Activated CD8-positive, alpha-beta memory T cell treated with anti-CD3 and anti-CD28 coated beads for 4 hours (primary cell): ENCODE measurements at places on chromosomes 4 and X.

DNA sequence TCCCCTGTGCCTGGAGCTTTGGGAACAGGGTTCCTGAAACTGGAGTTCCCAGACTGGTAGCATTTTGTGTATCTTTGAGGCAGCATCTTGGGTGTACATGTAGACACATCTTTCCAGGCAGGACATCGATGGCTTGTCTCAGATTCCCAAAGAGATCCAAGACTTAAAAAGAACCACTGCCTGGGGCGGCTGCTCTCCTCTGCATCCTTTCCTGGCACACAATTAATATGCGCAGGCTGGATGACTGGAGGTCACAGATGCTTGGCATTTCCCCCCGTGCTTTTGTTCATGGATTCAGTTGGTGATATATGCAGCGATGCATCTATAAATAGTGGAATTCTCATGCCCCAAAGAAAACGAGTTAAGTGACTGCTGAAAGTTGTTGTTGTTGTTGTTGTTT is 80.5 kb downstream of the CLDN34 start:
- no peak for DNase-seq

DNA sequence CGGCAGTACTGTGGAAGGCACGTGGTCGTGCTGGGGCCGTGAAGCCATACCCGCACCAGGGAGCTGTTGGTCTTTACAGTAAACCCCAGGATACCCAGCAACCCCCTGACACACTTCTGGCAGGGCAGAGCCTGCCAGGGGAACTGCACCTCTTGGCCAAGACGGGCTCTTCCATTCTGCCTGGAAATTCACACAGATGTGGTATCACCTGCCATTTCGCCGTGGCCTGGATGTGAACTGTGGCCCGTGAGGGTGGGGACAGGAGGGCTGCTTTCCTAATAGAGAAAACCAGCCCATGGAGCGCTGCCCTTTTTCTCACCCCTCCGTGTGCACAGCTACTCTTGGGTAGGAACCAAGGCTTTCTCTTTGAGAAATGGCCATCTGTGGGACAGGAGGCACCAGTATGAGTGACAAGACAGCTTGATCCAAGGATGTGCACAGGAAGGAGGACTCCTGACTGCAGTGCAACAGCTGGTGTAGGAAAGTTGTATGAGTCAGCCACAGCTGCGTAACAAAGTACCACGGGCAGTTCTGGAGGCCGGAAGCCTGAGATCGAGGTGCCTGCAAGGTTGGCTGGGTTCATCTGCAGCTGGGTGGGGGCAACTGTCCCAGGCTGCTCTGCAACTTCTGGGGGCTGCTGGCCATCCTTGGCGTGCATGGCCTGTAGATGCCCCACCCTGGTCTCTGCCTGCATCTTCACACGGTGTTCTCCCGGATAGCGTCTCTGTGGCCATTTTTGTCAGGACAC is 95.7 kb downstream of the PSAPL1 start:
- no peak for DNase-seq

DNA sequence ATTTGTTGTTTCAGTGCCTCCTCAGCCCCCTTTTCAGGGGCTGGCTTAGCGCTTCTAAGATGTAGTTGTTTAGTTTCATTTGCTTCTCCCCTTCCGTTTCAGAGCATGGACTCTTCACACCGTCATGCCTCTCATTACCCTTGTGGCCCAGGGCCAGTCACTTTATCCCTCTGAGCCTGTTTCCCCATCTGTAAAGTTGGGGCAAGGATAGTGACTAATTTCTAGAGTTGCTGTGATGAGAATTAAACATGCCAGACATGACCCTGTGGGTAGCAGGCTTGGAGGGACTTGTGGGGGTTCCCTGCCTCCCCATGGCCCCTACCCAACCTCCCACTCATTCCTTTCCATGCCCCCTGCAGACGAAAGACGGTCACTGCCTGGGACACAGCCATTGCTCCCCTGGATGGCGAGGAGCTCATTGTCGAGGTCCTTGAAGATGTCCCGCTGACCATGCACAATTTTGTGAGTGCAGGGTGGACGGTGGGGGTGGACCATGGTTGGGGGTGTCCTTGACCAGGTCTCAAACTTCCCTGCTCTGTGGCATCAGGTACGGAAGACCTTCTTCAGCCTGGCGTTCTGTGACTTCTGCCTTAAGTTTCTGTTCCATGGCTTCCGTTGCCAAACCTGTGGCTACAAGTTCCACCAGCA is 3.6 kb downstream of the ARAF start:
- DNase-seq, result no peak

DNA sequence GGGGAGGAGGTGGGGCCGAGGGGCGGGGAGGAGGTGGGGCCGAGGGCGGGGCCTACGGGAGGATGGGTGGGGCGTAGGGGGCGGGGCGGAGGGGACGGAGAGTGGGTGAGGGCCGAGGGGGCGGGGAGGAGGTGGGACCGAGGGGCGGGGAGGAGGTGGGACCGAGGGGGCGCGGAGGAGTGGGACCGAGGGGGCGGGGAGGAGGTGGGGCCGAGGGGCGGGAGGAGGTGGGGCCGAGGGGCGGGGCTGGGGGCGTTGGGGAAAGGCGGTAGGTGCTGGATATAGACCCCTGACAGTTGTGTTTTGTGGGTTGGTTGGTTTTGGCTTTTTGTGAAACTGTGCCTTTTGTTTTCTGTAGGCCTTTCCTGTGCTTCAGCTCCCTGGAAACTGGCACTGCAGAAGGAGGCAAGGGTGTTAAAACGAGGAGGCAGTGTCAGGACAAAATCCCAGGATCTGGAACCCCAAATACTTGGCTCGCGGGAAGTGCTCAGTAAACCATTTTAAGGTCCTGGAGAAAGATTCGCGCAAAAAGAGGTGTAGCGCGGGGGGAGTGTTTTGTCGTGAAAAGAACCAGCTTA is 580 bp upstream of the MMGT1 start:
- peak; percentile 43 for DNase-seq

- no peak for DNase-seq
Measured at GRCh38 chr4:29853833-29854232, 866.3 kb upstream of the PCDH7 start.

DNA sequence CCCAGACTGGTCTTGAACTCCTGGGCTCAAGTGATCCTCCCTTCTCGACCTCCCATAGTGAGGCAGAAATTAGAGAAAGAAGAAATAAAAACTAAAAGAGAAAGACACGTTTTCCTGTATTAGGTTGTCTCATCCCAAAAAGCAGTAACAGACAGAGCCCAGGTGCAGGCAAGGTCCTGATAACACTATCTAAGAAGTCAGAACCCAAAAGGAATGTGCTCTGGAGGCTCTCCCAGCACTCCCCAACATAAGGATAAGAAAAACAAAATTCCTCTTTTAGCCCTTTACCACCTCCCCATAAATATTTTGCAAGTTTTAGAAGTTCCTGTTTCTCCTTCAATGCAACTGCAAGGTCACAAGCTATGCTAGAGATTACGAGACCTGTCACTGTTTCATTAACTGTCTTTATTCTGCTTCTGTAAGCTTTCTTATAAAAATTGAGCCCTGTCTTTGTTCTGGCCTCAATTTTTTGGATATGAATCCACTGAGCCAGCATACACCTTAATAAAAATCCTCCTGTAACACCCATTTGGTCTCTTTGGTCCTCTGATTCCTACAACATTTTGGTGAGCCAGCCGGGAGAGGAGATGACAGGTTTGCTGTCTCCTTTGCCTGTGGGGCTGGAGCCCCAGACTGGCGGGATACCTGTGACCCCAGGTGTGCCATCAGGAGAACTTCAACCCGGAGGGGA is 25.9 kb downstream of the LIAS start:
- no peak for DNase-seq

DNA sequence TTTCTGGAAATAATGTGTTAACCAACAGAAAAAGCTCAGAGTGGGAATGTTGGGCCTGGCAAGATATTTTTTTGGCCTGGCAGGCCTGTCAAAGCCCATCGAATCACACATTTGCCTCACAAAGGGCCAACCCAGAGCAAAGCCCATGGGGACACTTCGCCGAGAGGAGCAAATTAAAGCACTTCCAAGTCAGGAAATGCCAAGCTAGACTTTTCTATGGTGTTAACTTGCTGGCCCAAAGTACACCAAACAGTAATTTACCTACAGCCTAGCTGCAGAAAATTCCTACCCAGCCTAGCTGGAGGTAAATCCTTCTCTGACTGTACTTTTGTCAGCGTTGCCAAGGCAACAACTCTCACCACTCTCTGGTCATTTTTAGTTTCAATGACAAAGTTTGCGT is 288.6 kb upstream of the LDB2 start:
- DNase-seq, result no peak

- no peak for DNase-seq
Measured at GRCh38 chrX:2401201-2401589, 99.6 kb downstream of the DHRSX start.

- DNase-seq, result no peak
Measured at GRCh38 chr4:51923343-51923742, 80.4 kb downstream of the DCUN1D4 start.

GRCh38 chrX:46953597-46953996 is 41.4 kb downstream of the JADE3 start:
- DNase-seq, result no peak

GRCh38 chr4:103098341-103098740 is 1.3 kb downstream of the BDH2 start:
- no peak for DNase-seq

DNA sequence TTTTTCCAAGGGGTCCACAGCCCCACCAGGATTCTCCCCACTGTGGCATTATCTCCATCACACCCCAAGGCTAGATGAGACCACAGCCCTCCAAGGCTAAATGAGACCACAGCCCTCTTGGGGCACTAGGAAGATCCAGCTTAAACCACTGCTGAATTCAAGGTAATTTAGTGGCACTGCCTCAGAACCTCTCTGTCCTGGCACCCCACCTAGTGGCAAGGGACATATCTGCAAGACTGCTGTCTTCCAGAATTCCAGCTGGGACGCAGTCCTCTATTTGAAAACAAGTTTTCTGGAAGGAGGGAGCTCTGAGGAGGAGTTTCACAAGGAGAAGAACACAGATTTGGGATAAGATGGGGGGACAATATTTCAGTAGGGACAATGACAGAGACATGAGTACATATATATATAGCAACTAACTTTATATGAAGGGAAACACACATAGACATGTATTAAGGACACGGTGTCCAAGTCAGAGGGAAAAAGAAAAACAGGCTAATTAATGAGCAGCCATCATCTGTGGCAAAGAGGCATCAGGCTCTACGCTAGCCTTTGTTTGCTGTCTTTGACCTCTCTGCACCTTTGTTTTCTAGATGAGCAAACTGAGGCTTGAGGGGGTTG is 9.3 kb downstream of the CETN2 start:
- no peak for DNase-seq

DNA sequence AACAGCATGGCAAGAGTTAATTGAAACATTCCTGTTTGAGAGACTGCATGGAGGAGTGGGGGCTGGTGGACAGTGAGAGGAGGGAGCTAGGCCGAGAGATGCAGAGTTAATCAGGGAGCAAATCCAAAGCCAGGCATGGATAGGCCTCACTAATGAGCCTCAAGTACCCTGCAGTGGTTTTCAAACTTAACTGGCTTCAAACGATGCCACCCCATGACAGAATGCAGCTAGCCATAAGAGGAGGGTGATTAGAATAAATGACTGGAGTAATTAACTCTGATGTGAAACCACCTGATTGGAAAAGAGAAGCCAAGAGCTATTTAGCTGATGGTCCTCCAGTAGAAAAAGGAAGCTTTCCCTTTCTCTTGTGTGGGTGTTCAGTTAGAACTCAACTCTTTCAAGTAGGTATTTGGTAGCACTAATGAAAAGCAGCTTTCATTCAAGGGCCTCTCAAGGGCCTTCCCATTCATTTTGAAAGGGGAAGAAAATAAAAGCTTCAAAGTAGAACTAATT is 215.4 kb upstream of the MAB21L2 start:
- DNase-seq, result no peak

GRCh38 chr4:137635108-137635507 is 102.8 kb upstream of the PCDH18 start:
- no peak for DNase-seq

DNA sequence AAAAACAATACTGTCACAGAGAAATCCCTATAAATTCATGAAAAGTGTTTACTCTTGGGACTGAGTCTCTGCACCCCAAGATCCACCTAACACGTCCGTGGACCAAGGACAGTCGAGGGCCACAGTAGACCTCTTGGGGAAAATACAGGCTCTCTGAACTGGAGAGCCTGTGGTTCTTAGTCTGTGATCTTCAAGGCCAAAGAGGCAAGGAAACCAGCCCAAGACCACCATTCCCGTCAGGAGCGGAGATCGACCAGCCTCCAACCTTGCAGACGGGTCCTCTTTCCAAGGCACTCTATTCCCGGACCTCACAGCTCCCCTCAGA is 1.6 kb upstream of the APBB2 start:
- DNase-seq, result no peak

DNA sequence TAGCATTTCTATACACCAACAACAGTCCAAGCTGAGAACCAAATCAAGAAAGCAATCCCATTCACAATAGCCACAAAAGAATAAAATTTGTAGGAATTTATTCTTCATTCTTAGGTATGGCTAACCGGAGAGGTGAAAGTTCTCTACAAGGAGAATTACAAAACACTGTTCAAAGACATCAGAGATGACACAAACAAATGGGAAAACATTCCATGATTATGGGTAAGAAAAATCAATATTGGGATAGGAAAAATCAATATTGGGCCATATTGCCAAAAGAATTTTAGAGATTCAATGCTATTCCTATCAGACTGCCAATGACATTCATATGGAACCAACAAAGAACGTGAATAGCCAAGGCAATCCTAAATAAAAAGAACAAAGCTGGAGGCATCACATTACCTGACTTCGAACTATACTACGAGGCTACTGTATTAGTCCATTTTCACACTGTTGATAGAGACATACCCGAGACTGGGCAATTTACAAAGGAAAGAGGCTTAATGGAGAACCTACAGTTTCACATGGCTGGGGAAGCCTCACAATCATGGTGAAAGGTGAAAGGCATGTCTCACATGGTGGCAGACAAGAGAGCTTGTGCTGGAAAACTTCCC is 49.1 kb downstream of the NCAPG start:
- no peak for DNase-seq

- DNase-seq, result no peak
Measured at GRCh38 chrX:465418-466215, 78.9 kb upstream of the PPP2R3B start.

DNA sequence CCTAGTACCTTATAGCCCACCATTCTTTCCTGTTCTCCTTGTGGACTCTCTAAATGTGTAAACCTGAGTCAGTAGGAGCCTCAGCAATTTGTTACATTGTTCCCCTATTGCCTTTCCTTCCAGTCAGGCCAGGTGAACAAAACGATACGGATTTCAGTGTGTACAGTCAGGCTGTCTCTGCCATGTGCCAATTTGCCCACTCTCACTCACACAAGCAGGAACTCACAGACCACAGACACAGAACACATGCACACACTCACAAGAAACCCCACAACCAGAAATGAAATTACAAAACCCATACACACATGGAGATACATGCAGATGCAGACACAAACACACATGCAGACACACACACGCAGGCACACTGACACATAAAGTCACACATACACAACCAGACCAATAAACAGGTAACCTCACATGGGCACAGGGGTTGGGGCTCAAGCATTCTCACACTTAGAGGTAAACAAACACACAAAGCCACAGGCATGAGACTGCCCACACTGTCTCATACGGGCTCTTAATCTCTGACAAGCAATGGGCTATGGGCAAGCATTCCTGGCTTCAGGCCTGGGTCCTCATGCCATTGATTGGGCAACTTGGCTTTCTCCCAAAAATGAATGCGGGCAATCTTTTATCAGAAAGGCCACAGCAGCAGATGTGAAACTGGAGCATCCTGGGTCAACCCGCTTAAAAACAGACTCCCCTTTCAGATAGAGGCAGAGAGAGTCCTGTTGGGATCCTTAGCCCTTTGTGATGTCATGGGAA is 68.7 kb downstream of the NBDY start:
- no peak for DNase-seq
